ENCODE measurements at places on chromosomes 12 and 14.

DNA sequence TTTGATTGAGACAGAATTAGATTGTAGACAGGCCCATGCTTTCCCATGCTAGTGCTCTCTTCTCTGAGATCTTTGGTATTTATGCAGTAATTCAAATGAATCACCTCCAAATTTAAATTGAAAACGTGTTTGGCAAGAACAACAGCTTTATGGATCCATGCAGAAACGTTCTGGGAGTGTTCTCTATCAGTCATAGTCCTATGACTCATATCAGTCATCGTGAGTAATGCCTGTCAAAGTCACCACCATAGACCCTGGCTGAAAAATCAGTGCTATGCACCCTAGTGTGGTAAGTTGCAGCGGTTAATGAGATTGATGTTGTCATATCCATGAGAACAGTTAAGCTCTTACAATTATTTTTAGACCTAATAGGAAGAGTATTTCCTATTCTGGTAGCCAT is 90.1 kb upstream of the FOXG1 start:
- no peak for DNase-seq

DNA sequence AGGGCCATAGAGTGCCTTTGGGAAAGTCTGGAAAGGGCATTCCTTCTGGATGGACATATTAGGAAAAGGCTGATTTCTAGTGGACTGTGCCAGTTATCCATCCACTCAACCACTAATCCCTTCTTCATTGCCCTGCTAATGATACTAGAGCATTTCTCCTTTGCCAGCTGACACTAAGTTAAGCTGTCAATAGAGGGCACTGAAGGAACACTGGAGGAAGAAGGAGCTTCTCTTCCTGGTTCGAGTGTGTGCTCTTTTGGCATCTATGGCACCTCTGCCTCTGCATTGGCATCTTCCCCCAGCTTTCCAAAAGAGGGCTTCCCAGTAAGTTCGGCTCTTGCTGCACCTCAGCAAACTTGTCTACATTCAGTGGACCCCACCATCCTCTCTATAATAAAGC is 165.4 kb downstream of the DERA start:
- DNase-seq, result peak; percentile 25

- no peak for DNase-seq
Measured at GRCh38 chr14:85487215-85487614, 42.7 kb upstream of the FLRT2 start.

DNA sequence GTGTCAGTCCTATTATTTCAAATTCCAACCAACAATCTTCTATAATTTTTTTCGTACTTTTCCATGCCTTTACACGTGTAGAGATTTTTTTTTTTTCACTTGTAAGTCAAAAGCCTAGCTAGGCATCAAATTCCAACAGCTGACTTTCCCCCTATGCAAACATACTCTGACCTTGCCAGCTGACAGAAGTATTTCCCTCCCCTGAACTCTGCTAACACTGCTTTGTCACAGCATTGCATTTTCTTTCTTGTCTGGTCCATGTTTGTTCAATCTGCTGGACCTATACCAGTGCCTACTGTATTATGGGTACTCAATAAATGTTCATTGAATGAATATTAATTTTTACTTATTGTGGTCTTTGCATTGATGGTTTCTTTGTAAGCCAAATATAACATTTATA is 435.3 kb upstream of the GARIN6 start:
- no peak for DNase-seq

DNA sequence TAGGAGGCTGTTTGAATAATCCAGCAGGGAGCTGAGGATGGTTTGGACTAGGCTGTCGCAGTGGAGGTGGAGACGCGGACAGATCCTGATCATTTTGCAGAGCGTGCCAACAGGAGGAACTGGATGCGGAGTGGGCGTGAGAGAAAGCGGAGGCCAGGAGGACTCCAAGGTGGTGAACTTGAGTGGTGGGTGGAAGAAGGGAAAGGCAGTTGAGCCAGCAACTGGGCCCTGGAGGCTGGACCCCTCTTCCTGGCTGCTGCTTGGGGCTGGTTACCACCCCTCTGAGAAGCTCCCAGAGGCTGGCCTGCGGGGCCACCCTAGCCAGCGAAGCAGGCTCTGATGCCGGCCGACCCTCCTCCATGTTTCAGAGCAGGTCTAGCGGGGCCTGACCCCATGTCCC is 56.8 kb upstream of the KCNA1 start:
- DNase-seq, result no peak

DNA sequence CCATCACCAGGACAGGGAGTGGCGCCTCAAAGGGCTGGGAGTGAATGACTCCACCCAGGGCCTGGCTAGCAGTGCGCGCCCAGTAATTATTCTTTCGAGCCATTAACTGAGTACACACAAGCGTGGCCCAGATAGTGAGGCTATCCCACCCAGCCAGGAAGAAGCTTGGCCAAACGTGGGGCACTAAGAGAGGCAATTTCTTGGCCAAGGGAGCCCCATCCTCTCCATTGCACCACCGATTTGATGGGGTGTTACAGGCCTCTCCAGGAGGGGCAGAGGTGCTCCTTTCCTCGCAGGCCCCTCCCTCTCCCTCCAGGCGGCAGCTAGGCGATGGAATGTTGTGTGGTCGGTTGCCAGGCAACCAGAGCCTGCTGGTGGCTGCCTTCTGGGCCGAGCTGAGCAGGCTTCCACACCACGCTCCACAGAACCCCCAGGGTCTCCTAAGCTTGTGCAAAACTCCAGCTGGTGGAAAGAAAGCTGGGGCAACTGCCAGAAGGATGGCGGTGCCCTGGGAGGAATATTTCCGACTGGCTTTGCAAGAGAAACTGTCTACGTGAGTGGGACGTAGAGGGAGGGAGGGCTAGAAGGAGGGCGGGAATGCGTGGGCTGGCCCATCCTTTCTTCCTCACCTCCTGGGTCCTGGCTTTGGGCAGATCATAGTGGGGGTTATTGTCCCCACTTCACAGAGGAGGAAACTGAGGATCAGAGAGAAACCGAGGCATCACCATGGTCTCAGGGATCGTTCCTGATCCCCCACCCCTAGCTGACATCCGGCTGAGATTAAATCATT is at the start of gene CFAP73:
Gene CFAP73, plus strand, starts transcription at position 364 of the 790 bp plus-strand sequence. Its CDS starts 134 bp downstream, at position 498.
- DNase-seq, result no peak

DNA sequence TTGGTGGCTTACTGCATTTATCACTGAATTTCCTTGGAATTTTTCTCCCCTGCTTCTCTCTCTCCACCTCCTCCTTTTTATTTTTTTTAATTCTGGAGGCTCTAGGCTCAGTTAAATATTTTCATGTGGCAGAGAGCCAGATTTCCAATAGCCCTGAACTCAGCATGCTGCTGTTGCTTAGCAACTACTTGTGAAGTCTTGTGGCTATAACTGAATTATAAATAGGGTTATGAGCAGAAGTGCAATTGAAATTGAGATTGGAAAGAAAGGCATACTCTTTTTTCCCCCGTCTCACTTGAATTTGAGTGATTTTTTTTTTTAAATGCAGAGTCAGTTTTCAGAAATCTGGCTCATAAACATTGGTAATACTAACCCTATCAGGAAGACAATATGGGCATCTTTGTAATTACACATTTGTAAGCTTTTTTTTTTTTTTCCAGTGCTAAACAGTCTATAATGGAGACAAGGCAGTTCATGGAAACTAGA is 38.3 kb downstream of the ATF7IP start:
- DNase-seq, result no peak

DNA sequence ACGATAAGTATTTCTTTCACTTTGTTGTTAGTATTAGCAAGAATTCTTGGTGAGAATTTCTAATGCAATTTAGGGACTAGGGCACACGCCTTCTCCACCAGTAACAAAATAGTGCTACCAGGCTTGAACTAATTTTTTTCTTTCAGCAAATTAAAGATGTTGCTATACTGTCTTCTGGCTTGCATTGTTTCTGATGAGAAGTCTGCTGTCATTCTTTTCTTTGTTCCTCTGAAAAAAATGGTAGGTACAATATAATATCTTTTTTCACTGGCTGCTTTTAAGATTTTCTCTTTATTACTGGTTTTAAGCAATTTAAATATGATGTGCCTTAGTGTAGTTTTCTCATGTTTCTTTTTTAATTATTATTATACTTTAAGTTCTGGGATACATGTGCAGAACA is 171.2 kb downstream of the PCNX1 start:
- no peak for DNase-seq

GRCh38 chr12:108973629-108974152 is 47.2 kb downstream of the SVOP start:
- no peak for DNase-seq

DNA sequence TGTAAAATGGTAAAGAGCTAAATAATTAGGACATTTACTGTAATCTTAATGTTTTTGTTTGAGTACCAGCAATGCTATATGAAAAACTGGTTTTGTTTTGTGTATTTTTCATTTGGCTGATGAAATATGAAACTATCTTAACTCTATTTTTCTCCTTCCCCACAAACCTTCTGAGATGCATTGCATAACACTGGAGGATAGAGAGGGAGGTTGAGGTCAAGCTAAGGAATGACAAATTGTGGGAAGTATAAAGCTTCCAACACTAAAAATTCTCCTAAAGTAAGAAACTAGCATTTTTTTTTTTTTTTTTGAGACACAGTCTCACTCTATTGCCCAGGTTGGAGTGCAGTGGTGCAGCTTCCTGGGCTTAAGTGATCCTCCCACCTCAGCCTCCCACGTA is 31.5 kb upstream of the SRP54 start:
- no peak for DNase-seq

- no peak for DNase-seq
Measured at GRCh38 chr14:48323665-48324064, 648.3 kb upstream of the MDGA2 start.

DNA sequence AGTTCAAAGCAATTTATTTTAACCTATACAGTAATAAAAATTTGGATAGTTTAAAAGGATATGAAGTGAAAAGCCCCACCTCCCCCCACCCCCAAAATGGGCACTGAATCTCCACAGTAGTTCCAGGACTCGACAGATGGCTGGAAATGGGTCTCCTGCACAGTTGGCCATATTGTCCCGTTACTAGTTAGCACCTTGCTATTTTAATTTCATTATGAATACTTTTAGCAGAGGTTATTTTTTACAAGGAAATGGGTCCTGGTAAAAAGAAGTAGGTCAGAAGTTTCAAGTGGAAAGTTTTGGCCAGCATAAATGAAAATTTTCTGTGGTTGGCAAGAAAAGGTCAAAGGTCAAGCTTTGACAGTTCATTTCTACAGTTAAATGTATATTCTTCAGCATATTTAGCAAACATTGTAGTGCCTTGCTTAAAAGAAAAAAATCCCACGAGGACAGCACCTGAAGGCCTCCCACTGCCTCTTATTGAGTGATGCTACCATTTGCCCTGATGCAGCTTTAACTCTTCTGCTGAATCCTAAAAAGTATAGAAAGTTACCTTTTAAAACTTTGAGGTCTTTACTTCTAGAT is 28.3 kb downstream of the MTHFD1 start:
- no peak for DNase-seq

- no peak for DNase-seq
Measured at GRCh38 chr14:55807881-55808379, 227.9 kb downstream of the KTN1 start.

DNA sequence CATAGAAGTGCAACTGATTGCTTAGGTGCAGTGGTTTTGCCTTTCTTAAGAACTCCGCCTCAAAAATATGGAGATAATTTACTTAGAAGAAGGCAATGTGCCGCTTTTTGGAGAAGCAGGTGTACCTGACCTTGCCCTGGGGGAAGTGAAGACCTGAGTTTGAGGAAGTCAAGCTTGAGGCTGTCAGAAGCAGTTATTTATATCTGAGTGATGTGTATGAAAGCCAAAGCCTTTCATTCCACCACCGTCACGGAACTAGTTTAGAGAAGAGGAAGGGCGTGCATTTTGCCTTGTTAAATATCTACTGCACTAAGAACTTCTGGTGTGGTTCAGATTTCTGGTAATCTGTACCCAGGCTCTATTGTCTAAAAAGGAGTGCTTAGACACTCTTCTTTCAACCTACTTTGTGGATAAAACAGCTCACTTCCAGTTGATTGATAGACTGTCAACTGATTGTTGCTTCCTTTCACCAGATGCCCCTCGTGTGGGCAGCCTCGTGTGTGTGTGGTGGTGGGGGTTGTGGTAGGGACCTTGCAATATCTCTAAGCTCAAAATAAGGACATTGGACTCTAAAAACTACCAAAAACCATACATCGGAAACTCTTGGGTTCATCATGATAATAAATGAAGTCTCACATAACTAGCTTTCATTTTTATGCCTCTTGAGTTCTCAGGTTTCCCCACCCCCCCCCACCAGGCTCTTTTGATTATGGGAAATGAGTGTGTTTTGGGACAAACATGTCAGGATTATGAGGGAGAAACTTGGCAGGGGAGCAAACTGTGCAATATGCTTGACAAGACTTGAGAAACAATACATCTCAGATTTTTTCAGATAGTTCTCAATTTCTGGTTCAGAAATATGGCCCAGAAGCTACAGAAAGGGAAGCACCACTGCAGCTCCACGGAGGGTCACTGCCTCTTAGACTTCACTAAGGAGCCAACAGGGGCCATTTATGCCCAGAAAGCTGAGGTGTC is 78.6 kb downstream of the ARF6 start:
- DNase-seq, result peak; percentile 72

- DNase-seq, result no peak
Measured at GRCh38 chr14:57380935-57381334, 9.5 kb upstream of the NAA30 start.

DNA sequence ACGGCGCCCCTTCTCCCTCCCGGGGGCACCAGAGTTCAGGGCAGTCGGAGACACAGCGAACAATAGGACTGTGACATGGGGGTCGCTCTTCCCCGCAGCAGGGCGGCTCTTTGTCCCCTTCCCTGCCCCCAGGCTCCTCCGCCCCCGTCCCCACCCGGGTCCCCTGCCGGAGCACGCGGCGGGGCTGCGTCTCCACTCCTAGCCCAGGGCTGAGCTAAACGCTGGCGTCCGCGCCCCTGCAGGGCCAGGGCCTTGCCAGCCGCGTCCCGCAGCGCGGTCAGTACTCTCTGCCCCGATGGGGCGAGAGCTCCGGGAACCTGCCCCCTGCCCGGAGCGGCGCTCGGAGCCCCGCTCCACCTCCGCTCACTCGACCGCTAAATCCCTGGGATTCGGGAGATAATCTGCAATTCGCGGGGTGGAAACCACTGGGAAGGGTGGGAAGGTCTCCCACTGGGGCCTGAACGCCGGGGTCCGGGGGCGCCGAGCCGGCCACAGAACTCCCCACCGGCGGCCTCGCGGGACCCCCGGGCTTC is 825 bp upstream of the CCDC85C start:
- DNase-seq, result no peak
